DMS 273 treated with DMSO at 0.1 percent for 48 hours (cell line): ENCODE measurements at places on chromosomes 4 and X.

DNA sequence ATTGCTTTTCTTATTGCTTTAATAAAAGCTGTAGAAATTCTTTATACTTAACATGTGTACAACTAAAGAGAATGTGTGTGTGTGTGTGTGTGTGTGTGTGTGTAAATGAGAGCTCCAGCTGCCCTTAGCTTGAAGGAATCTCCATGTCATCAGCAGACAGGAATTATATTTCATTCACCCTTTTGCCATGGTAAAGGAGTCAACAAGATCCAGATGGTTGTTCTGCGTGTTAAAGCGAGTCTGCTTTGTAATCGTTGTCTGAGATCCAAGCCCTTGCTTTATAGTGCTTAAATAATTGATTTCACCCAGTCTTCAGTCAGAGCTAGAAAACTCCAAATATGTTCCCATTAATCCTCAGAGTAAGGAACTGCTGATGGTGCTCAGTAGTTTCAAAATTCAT lies 285.5 kb downstream of the PDGFC start:
- peak; percentile 85 for DNase-seq

DNA sequence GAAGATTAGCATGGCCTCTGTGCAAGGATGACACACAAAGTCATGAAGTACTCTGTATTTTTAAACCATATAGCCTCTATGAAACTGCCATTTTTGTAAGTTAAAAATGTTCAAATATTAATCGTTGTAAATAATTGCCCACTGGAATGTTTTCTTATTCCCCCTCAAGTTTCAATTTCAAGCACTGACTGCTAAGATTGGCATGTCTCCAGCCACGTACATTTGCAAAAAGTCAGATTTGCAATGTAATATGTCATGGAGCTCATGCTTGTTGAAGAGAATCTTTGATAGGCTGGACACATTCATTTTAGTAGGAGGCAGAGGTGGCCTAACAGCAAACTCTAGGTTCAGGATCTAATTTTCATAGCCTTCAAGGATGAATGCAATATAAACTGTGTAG lies 124.7 kb downstream of the CBR4 start:
- no peak for DNase-seq

DNA sequence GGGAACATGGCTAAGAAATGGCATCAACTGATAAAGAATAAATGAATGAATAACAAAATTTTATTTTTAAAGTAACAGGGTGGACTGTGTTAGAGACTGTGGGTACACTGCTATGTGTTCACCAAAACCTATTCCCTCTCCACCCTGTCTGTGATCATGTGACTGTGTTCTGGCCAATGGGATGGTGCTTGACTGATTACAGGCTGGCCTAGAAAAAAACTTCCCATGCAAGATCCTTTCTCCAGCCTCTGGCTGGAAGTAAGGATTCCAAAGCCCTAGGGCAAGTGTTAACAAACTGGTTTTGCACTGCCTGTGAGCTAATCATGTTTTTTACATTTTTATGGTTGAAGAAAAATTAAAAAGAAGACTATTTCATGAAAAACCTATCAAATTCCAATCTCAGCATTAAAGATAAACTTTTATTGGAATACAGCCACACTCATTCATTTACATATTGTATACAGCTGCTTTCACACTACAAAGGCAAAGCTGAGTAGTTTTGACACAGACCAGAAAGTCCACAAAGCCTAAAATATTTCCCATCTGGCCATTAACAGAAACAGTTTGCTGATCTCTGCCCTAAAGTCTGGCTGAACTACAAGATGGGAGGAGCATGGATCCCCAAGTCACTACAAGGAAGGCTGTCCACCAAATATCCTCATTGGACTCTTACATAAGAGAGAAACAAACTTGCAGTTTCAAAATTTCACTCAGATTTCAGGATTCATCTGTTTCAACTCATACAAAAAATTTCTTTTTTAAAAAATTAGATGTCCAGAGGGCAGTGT lies 133.2 kb downstream of the ARHGAP6 start:
- no peak for DNase-seq

DNA sequence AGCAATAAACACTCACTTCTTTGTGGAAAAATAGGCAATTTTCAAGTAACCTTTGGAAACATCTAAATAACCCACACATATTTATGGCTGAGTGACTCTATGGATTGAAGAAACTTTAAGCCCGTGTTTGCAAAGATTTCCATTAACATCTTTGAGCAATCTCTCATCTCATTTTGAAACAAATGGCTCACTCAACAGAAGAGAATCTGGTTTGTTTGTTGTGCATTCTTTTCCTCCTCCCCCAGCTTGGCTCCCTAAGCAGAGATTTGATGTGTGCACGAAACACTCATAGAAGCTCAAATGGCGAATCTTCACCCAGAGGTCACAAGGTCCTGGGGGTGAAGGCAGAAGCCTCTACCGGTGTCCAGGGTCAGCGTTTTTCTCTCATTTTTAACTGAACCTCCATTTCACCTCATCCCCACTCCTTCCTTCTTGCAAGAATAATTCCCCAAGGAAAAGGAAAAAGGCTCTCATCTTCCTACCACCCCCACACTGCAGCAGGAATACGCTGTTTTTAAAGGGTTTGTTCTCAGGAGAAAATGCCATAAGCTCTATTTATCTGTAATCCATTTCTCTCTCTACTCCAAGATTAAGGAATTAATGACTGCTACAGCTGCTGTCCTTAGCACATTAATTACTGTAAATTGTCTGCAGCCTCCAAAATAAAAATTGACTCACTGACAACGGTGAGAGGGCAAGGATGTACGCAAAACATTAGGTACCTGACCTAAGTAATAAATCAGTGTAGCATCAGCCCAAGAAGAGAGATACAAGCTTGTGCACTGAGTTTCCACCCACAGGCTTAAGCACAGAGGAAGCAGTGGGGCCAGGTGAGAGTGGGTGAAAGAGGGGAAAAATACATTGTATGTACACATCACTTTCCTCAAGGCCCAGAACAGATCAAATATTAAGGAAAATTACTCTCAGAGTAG lies 307.6 kb upstream of the NOCT start:
- no peak for DNase-seq

- no peak for DNase-seq
Observed at GRCh38 chr4:32864713-32865351, 2144.7 kb downstream of the PCDH7 start.

GRCh38 chr4:56342746-56343145 lies 44.5 kb downstream of the AASDH start:
- no peak for DNase-seq
